Suppressor macrophage treated with lipopolysaccharide for 4 hours (primary cell): ENCODE measurements at places on chromosomes 7 and 10.
A peak's percentile ranks its signal among the peaks of the same experiment; 100 is the strongest.

GRCh38 chr10:116688241-116688711, 54.1 kb downstream of the HSPA12A start:
- no peak for DNase-seq

DNA sequence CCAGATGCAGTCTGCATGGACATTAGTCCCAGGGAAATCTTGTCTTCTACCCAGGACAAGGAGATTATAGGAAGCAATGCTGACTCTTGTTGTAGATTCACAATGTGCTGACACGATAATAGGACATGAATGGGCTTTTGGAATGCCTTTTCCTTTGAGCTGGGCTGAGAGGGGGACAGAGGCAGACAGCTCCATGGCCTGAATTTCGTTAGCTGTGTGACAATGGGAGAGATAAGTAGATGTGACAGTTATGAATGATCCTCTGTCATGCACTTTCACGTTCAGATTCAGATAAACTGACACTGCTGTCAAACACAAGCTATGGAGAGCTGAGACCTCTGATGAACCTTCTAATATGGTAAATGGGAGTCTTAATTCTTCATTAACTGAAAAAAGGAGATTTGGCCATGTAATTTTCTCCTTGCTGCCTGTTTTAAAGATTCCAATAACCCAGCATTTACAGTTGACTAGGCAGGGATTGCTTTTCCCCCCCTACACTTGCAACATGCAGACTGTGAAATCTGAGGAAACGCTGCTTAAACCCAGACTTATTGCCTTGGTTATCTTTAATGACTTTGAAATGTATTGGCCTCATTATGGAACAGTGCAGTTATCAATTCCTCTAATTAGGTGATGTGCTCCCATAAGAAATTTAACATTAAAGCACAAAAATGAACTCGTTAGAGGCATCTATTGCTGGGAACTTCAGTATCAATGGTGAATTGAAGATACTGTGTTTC, 669.3 kb downstream of the AUTS2 start:
- DNase-seq, result no peak

- DNase-seq, result no peak
Measured at GRCh38 chr7:147406521-147407135, 1183.9 kb upstream of the C7orf33 start.

DNA sequence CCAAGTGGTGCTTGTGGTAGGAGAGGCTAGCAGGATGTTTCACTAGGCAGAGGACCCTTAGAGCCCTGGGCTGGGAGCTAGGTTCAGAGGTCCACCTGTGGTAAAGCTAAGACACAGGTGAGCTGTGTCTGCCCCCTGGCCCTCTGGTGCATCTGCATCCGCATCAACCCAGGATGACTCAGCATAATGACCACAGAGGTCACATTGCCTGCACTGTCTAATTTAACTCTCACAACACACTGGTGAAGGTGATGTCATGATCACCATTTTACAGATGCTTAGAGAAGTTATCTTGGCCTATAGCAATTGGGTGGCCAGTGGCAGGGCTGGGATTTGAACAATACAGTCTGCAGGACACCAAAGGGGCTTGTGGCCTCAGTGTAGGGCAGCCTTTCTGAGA, 33.1 kb downstream of the HABP2 start:
- peak; percentile 10 for DNase-seq

DNA sequence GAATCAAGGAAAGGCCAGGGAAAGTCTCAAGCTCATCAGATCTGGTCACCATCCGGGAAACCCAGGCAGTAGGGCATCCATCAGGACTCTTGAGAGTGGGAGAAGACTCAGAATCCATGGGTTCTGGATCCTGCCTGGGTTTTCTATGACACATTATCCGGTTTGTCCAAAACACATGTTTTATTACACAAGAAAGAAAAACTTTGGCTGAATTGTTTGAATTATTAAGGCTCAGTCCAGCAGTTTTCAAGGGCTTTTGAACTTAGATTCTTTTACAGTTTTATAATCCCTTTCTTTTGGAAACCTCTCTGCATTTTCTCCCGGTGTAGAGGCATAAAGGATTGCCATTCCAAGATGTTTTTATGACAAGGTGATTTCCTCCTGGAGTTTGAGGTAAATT, 528.5 kb upstream of the MGMT start:
- no peak for DNase-seq

DNA sequence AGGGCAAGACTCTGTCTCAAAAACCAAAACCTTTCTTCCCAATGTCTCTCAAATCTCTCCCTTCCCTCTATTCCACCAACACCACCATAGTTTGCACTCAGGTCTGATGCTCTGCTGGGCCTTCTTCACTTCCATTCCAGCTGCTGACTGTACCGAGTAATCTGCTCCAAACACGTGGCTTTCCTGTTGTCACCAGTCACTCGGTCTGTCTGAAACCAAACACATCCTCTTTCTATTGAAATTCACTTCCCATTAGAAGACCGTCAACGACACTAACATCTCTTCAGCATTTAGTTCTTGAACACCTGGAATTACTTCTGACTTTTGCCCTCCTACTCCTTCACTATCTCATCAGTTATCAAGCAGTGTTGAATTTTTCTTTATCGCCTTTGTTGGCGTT, 4.7 kb upstream of the NRF1 start:
- peak; percentile 75 for DNase-seq

DNA sequence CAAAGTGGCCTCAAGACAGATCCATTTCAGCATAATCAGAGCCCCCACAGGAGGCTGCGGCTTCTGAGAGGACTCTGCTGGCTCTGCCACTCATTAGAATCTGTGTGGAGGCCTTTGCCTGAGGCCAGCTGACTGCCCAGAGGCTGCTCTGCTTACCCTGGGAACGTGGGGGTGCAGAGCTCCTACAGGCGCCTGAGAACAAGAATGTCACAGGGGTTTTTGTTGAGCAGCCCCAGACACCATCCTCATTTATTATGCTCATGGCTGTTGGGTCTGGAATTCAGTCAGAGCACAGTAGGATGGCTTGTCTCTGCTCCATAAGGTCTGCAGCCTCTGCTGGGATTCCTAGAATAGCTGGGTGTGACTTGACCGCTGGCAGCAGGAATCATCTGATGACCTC, 101.8 kb upstream of the GDF10 start:
- DNase-seq, result no peak
